ENCODE measurements at places on chromosomes 2 and 18. TPM values are rescaled to one million over a fixed set of nuclear protein-coding genes. Genes with fewer than 3 reads are reported as not detected.

DNA sequence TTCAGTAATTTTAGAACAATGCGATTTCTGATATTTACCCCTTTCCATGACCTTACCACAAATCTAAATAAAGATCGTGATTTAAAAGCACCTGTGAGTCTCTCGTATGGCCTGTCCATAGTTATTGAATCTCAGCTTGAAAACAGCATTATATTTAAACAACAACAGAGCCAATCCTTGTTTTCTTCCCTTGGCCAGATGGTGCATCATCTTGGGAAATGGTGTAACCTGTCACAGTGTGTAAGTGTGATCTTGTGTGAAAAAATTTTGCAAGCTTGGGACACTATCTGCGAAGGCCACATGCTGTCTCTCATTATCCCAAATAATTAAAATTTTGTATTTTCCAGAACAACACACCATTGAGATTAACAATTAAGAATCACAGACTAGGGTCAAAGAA, 262.7 kb upstream of the SPHKAP start:
- DNase-seq = no peak
- H3K36me3 ChIP-seq = no peaks in the 10 kb centered on the region
- no peaks in the 10 kb centered on the region for H3K4me1 ChIP-seq

DNA sequence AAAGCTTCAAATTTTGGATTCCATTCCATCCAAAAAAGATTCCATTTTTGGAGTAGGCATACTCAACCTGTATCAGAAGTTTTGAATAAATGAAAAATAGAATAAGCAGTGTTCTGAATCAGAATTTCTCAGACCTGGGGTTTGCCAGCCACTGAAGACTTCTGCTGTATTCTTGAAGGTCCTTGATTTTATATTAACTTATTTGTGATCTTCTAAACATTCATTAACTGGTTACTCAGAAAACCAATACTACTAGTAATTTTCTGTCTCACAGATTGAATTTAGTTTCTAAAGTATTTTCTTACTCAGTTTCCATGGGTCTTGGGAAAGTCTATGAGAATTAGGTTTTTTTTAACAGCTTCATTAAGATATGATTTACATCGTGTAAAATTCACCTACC, 60.9 kb downstream of the RIF1 start:
- H3K4me3 ChIP-seq = no peak overlapping the region
- H3K4me1 ChIP-seq = no peaks in the 10 kb centered on the region
- H3K36me3 ChIP-seq = peaks cover 97% of the 10 kb centered on the region

- DNase-seq = peak; percentile 34
- H3K36me3 ChIP-seq = no peaks in the 10 kb centered on the region
- no peaks in the 10 kb centered on the region for H3K4me1 ChIP-seq
- H3K27ac ChIP-seq = no peak overlapping the region
- no peaks in the 10 kb centered on the region for H3K27me3 ChIP-seq
- H3K4me3 ChIP-seq = no peak overlapping the region
These were observed 101.9 kb downstream of the NOL4 start for GRCh38 chr18:34122724-34123334.

GRCh38 chr2:132441051-132441450, 24.4 kb downstream of the GPR39 start:
- H3K4me1 ChIP-seq = peaks cover 18% of the 10 kb centered on the region
- no peak overlapping the region for H3K27ac ChIP-seq
- DNase-seq = no peak
- no peak overlapping the region for H3K4me3 ChIP-seq

Gene CDH2
- 9.2 TPM for total RNA-seq

DNA sequence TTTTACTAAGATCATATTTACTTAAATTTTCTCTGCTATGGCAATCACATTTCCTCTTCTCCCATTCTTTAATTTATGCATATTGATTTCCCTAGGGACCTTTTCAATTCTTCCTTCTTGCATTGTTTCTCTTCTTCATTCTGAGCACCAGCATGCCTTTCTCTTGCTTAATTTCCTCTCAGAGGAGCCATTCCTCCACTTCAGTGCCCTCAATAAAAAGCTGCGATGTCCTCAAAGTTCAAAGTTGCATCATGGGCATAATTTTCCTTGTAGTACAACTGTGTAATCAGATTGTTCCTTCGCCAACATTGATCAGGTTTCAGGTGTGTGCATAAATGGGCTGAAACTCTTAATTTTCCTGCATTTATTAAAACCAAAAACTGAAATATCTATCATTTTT, 21.8 kb upstream of the CD226 start:
- H3K4me1 ChIP-seq = no peaks in the 10 kb centered on the region
- H3K27ac ChIP-seq = no peak overlapping the region
- no peaks in the 10 kb centered on the region for H3K36me3 ChIP-seq

DNA sequence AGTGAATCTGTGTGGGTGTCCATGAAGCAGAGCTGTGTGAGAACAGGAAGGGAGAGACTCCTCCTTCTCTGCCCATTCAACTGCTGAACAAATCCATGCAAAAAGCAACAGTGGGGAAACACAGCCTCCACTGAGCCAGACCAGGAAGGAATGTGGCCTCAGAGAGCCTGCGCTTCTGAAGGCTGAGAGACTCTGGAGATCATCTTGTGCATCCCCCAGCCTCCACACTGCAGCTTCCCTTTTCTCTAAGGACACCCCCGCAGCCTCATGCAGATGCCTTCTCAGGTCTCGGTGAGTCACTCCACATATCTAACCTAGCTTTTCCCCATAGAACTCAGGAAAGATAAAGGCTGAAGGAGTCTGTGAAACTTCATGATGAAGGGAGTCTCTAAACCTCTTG, 402.9 kb downstream of the TNS1 start:
- H3K27ac ChIP-seq = no peak overlapping the region
- no peaks in the 10 kb centered on the region for H3K36me3 ChIP-seq
- H3K4me3 ChIP-seq = no peak overlapping the region
- no peaks in the 10 kb centered on the region for H3K27me3 ChIP-seq
- H3K4me1 ChIP-seq = no peaks in the 10 kb centered on the region

- no peak for DNase-seq
- H3K4me1 ChIP-seq = no peaks in the 10 kb centered on the region
- H3K27ac ChIP-seq = no peak overlapping the region
These were observed 23.4 kb downstream of the ZAP70 start for GRCh38 chr2:97736608-97737330.

GRCh38 chr2:216694082-216694825, 1.1 kb downstream of the IGFBP5 start:
- H3K36me3 ChIP-seq = peaks cover 5% of the 10 kb centered on the region
- peak overlapping the region; percentile 62 for H3K4me3 ChIP-seq
- DNase-seq = peak; percentile 87
- peak overlapping the region; percentile 78 for H3K27ac ChIP-seq
- H3K4me1 ChIP-seq = peaks cover 97% of the 10 kb centered on the region

- peak; percentile 10 for DNase-seq
- no peaks in the 10 kb centered on the region for H3K36me3 ChIP-seq
- H3K4me3 ChIP-seq = no peak overlapping the region
- H3K27ac ChIP-seq = no peak overlapping the region
- no peaks in the 10 kb centered on the region for H3K4me1 ChIP-seq
These were observed 191.4 kb upstream of the CHAC2 start for GRCh38 chr2:53576166-53576565.

DNA sequence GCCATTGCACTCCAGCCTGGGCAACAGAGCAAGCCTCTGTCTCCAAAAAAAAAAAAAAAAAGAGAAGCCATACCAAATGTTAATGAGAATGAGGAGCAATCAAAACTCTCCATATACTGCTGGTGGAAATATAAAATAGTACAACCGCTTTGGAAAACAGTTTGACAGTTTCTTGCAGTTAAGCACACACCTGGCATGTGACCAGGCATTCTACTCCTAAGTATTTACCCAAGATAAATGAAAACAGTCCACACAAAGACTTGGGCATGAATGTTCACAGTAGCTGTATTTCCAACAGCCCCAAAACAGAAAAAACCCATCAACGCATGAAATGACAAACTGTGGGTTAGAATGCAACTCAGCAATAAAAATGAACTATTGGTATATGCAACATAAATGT, 76.0 kb upstream of the ST8SIA5 start:
- H3K27ac ChIP-seq = no peak overlapping the region
- no peaks in the 10 kb centered on the region for H3K27me3 ChIP-seq
- peak; percentile 69 for DNase-seq
- H3K4me1 ChIP-seq = peaks cover 7% of the 10 kb centered on the region

Gene MAP3K19
- total RNA-seq = 1.1 TPM

Gene MORN2
- 2.6 TPM for total RNA-seq

- no peaks in the 10 kb centered on the region for H3K36me3 ChIP-seq
- no peaks in the 10 kb centered on the region for H3K27me3 ChIP-seq
- DNase-seq = no peak
- no peaks in the 10 kb centered on the region for H3K4me1 ChIP-seq
These were observed 58.1 kb upstream of the SLC66A3 start for GRCh38 chr2:11097038-11097720.

- DNase-seq = no peak
- no peak overlapping the region for H3K4me3 ChIP-seq
- H3K4me1 ChIP-seq = peaks cover 9% of the 10 kb centered on the region
These were observed 11.9 kb downstream of the FRZB start for GRCh38 chr2:182854375-182855105.

DNA sequence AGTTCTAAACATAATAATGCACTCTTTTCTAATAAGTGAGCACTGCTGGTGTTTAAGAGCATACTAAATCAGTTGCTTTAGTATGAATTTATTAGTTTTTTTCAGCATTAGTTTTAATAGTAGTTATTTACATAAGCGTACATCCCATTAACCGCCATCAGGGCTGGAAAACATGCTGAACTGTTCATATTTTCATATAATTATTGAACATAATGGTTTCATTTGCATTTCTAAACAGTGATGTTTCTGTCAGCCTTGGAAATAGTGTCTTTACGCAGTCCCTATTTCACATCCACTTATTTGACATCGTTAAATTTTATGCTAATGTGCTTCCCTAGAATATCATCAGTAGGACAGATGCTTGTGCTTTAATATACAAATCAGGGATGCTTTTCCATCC, 71.5 kb downstream of the KIAA1328 start:
- no peaks in the 10 kb centered on the region for H3K27me3 ChIP-seq
- no peaks in the 10 kb centered on the region for H3K36me3 ChIP-seq
- no peak overlapping the region for H3K27ac ChIP-seq
- H3K4me3 ChIP-seq = no peak overlapping the region
- no peak for DNase-seq
- no peaks in the 10 kb centered on the region for H3K4me1 ChIP-seq

Gene FBXO15
- not detected for total RNA-seq

Measured in stomach (tissue), 19 donors.